ENCODE measurements at places on chromosomes 1 and 21.

DNA sequence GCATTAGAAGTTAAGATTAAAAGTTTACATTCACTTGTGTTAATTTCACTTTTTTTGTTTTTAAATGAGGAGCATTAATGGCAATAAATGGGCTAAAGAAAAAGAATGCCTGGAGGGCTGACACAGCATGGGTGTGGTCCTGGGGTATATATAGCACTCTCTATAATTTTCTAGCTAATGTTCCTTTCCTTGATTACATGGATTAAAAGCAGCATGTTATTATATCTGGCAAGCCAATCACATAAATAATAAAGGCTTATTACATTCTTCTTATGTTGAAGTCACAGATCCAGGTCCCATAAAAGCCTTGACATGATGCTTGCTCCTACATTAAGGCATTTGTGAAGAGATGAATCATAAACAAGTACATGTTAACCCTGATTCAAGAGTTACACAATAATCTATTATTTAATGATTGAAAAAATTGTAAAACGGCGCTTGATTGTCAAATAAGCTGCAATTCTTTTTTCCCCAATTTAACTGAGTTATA is 91.4 kb downstream of the LYPLAL1 start:
- DNase-seq = no peak

GRCh38 chr21:31781737-31782136 is 49.8 kb upstream of the SCAF4 start:
- DNase-seq = no peak

DNA sequence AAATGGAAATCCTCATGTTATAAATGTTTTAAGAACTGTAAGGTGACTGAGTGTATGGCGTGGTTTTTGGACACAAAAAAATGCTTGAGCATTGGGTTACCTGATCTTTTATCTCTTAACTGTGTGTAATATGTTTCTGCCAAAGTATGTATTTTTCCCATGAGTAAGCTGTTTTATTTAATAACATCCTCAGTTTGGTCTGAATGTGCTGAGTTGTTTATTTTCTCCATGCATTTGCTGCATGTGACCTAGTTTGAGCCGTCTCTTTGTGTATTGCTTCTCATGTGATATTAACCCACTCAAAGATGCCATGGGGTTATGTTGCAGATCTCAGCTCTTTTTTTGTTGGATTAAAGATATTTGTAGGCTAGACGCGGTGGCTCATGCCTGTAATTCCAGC is 6.1 kb upstream of the LYPLA2 start:
- no peak for DNase-seq

GRCh38 chr1:19483261-19483660 is 2.1 kb downstream of the CAPZB start:
- DNase-seq = no peak

- DNase-seq = no peak
Observed at GRCh38 chr21:31479714-31480113, 135.7 kb upstream of the TIAM1 start.

Measured in SHP77 treated with DMSO at 0.1 percent for 48 hours (cell line).